ENCODE measurements at places on chromosomes 3 and 15.

GRCh38 chr3:113165841-113166240 lies 45.5 kb upstream of the BOC start:
- DNase-seq: no peak
- H3K4me3 ChIP-seq: no peak overlapping the region
- peak overlapping the region; percentile 93 for H3K27ac ChIP-seq
- no peaks in the 10 kb centered on the region for H3K36me3 ChIP-seq

DNA sequence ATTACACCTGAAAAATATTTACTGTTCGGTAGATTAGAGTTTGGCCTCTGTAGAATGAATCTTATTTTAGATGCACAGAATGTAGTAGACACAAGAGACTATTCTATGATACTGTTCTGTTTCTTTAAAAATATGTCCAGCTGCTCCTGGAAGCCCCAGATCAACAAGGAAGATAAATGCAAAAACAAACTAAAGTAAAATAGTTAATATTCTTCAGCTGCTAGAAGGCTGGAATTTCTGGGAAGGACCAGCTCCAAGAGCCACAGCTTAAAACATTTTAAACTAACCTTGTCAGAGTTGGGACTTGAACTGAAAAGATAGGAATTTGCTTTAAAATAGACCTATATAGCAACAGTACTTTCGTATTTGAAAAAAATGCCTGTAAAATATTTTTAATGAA lies 277.9 kb downstream of the PTPRG start:
- H3K27me3 ChIP-seq: no peaks in the 10 kb centered on the region
- H3K36me3 ChIP-seq: no peaks in the 10 kb centered on the region
- no peaks in the 10 kb centered on the region for H3K4me1 ChIP-seq
- H3K4me3 ChIP-seq: no peak overlapping the region

DNA sequence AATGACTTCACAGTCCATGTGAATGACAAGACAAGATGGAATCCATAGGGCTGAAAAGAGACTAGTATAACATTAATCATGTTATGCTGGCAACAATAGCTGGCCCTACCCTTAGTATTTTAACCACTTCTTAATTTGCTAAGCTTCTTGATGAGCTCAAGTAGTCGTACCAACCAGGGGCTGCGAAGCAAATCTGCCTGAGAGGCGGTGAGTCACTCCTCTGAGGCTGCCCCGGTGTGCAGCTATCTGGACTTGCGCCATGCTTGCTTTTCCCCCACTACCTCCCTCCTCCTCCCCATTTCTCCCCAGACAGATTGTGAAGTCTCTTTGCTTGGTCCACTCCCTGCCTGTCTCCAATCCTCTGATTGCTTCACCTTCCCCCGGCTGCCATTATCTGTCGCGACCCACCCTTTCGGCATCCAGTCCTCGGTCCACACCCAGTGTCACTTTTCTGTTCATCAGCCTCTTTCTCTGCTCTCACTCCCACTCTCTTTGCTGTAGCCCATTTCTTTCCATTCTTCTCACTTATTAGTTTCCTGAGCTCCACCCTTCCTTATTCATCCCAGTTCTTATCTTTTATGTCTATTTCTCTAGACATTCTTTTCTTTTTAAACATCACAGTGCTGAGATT lies 42.7 kb downstream of the DUT start:
- H3K4me3 ChIP-seq: no peak overlapping the region
- H3K27ac ChIP-seq: no peak overlapping the region
- DNase-seq: peak; percentile 40
- H3K4me1 ChIP-seq: no peaks in the 10 kb centered on the region
- H3K36me3 ChIP-seq: no peaks in the 10 kb centered on the region

GRCh38 chr15:70763120-70763949 lies at the start of gene UACA:
Gene UACA, minus strand, starts transcription at chr15:70763558. Its CDS starts 151 bp downstream, at chr15:70763407.
- peak; percentile 98 for DNase-seq
- H3K36me3 ChIP-seq: no peaks in the 10 kb centered on the region
- H3K27me3 ChIP-seq: no peaks in the 10 kb centered on the region
- peak within 1 kb of the TSS; percentile 50 for H3K27ac ChIP-seq
- peak within 1 kb of the TSS; percentile 87 for H3K4me3 ChIP-seq
